ENCODE measurements at places on chromosomes 3 and 15. TPM values are rescaled to one million over a fixed set of nuclear protein-coding genes. Genes with fewer than 3 reads are reported as not detected.

DNA sequence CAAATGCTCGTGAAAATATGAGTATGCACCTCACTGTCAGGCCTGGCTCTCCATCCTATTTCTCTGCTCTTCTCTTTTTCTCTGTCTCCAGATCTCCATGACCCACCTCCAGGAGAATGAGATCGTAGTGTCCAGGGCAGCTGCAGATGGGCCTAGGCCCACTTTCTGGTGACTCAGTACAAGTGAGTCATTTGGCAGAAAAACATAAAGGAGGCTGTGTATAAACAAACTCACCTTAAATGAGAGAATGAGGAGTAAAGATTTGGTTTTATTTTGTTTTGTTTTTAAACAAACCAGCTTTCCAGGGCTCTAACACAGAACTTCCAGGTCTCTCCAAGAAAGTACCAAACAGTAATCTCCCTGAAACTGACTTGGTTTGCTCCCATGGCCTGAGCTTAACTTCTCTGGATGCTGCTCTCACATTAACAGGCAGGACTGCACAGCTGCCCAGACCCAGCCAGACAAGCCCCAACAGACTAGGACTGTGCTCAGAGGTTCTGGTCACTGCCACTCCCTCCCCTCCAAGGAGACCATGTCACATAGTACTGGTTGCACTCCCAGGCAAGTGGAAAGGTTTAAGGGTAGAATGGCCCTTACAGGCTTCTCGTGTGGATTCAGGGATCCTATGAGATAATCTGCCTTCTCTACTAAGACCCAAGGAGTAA, 1.5 kb upstream of the HEG1 start:
- DNase-seq: no peak
- H3K27ac ChIP-seq: no peak overlapping the region
- peaks cover 30% of the 10 kb centered on the region for H3K4me1 ChIP-seq

GRCh38 chr3:127541320-127541719, 49.2 kb downstream of the TPRA1 start:
- peaks cover 10% of the 10 kb centered on the region for H3K4me1 ChIP-seq
- no peak overlapping the region for H3K4me3 ChIP-seq
- no peaks in the 10 kb centered on the region for H3K36me3 ChIP-seq

DNA sequence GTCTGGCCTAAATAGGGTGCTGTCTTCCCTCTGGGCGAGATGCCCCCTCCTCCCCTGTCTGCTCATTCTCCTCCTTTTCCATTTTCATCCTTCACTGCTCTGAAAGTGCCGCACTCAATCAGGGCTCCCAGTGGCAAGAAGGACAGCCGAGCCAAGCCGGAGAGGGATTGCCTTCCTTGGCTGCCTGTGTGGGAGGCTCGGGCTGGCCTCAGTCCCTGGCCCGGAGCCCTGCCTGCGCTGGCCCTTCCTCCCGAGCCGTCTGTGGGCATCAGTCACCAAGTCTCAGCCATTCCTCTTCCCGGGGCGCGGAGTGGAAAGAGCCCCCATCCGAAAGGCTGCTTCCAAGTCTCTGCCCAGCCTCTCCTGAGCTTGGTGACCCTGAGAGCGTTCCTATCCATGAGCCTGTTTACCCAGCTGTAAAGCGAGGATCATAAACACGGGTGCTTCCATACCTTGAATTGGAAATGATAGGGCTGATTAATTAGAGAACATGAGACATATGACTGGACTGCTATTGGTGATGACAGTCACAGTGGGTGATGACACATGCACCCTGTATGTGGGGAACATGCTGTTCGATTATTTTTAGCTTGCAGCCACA, 59.1 kb upstream of the TLE3 start:
- no peak overlapping the region for H3K27ac ChIP-seq
- no peaks in the 10 kb centered on the region for H3K27me3 ChIP-seq
- H3K4me3 ChIP-seq: no peak overlapping the region

DNA sequence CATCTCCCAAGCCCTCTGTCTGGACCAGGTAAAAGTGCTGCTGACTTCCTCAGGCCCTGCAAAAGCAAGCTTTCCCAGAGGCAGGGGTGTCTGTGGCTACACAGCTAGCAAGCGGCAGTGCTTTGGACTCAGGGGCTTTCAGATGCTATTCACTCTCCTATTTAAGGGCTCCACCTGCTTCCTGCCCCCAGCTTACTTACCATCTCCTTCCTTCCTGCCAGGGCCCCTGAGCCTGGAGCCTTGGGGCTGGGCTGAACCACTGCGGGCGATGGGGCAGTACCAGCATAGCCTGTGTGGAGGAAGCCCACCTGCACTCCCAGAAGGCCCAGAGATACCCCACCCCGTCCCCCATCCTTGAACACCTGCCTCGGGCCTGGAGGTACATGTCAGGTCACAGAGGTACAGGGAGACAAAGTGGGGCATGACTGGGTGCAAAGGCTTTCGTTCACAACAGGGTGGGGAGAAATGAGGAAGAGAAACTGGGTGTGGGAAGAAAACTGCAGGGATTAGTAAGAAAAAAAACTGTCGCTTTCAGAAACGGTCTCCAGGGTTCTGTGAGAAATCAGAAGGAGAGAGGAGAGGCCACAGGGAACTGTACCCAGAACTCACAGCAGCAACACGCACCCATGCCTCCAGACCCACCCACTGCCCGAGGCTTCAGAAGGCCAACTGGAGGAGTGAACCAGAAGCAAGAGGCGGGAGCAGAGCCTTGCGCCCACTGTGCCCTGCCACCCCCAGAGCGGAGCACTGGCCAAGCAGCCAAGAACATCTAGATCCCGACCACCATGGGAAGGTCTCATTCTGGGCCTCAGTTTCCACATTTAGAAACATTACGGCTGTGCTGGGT, 49.5 kb downstream of the CCDC12 start:
- H3K27me3 ChIP-seq: no peaks in the 10 kb centered on the region
- peaks cover 52% of the 10 kb centered on the region for H3K36me3 ChIP-seq
- DNase-seq: no peak

DNA sequence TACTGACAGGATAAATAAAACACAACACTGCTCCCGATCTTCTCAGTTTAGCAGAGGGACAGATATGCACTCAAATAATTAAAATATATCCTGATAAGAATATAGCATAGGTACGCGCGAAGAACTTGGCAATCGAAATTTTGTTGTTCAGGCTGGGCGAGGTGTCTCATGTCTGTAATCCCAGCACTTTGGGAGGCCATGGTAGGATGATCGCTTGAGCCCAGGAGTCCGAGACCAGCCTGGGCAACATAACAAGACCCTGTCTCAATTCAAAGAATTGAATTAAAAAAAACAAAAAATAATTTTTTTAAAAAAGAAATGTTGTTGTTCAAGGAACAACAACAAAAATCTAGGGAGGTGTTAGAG, 7.6 kb downstream of the B2M start:
- H3K36me3 ChIP-seq: peaks cover 38% of the 10 kb centered on the region
- no peak overlapping the region for H3K27ac ChIP-seq
- no peak for DNase-seq
- H3K27me3 ChIP-seq: no peaks in the 10 kb centered on the region
- no peak overlapping the region for H3K4me3 ChIP-seq

DNA sequence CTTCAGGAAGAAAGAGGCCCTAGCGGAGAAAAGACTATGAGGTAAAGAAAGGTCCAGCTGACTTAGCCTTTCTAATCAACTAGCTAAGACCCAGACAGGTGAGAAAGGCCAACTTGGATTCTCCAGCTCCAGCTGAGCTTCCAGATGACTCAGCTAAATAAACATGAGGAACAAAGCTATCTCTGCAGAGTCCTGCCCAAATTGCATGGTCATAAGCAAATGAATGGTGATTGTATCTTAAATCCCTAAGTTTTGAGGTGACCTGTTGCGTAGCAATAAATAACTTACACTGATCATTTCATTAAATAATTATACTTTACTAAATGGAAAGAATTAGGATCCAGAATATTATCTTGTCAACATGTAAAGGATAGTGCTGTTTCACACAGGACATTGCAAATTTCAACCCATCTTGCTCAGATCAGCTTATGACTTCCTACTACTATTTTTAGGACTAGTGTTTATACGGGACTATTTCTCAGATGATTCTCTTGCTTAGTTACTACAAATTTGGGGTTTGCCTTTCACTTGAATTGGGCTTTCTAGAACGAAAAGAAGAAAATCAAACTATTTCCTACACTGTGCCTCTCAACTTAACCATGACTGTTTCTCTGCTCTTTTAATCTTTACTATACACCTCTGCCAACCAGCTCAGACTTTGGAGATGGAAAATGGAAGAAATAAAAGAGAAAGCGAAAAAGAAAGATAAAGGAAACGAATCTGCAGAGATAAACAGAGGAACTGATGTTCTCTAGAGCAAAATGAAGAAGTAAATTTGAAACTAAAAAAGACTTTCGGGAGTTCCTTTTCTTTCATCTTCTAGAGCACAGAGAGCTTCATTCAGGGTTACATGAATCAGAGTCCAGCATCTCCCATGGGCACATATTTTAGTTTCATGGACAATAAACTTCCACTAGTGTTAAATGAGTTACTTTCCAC, 6.6 kb upstream of the ADGRG7 start:
- H3K27ac ChIP-seq: no peak overlapping the region
- H3K27me3 ChIP-seq: no peaks in the 10 kb centered on the region
- peaks cover 10% of the 10 kb centered on the region for H3K4me1 ChIP-seq
- DNase-seq: peak; percentile 22
- H3K36me3 ChIP-seq: no peaks in the 10 kb centered on the region

DNA sequence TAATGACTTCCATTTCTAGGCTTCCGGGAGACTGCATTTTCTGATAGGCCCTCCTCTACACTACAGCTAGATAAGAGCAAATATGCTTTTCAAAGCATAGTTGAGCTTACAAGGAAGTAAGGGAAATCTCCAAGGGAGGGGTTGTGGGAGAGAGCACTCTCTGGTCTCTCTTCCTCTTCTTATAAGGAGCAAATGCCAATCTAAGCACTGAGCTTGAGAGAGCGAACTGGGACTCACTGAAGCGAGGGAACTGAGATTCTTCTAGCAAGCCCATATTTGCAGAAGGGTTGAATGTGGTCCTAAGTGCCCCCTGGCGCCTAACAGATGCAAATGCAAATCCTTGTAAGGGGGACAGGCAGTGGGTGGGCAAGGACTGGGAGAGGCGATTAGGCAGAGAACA, 164.8 kb downstream of the ERC2 start:
- DNase-seq: peak; percentile 40
- no peak overlapping the region for H3K27ac ChIP-seq
- H3K27me3 ChIP-seq: no peaks in the 10 kb centered on the region
- H3K4me1 ChIP-seq: no peaks in the 10 kb centered on the region

DNA sequence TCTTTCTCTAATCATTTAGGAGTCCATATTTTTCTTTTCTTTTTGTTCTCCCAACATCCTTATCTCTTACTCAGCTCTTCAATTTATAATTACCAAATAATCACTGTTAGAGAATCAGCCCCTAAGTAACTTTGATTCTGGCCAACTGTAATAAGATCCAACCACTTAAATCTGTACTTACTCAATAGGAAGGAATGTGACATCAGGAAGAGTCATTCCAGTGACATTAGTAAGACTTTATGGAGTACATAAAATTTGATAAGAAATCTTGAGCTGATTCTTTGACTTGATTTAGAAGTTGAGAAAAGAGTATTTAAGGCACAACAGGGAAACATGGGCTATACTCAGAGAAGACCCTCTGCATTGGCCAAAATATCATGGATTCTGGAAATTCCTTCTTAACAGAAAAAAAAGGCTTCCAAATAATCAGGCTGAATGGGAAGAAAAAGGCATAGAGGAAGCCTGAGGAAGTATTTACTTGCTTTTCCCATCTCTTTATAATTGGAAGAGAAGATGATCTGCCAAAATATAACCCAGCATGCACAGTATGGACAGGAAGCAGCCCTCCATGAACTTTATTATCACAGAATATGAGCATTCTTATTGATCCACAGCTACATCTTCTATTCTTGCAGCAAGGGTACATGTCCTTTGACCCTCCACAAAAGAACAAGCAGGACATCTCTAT, 289.7 kb upstream of the TPRG1 start:
- DNase-seq: no peak
- H3K27me3 ChIP-seq: no peaks in the 10 kb centered on the region
- no peak overlapping the region for H3K27ac ChIP-seq
- no peaks in the 10 kb centered on the region for H3K4me1 ChIP-seq

- no peaks in the 10 kb centered on the region for H3K27me3 ChIP-seq
- no peak overlapping the region for H3K27ac ChIP-seq
- H3K4me1 ChIP-seq: peaks cover 22% of the 10 kb centered on the region
- no peak overlapping the region for H3K4me3 ChIP-seq
Observed at GRCh38 chr3:170359178-170359704, 1.7 kb downstream of the SKIL start.

Gene SEMA4B
- total RNA-seq: 6.5 TPM

Gene MUSTN1
- 0.85 TPM for total RNA-seq

Gene SQOR
- 34.0 TPM for total RNA-seq

Data from thymus (tissue), 14 donors.